ENCODE measurements at places on chromosomes 3 and 15.
A peak's percentile ranks its signal among the peaks of the same experiment; 100 is the strongest.

- H3K27ac ChIP-seq, result no peak overlapping the region
- no peak overlapping the region for H3K4me3 ChIP-seq
- no peak for DNase-seq
Observed at GRCh38 chr15:65401611-65402240, 21.0 kb downstream of the IGDCC4 start.

GRCh38 chr15:74845208-74845568, 2.2 kb upstream of the ULK3 start:
- H3K27ac ChIP-seq, result peak overlapping the region; percentile 92
- peak; percentile 60 for DNase-seq
- no peaks in the 10 kb centered on the region for H3K27me3 ChIP-seq
- peaks cover 51% of the 10 kb centered on the region for H3K36me3 ChIP-seq
- peak overlapping the region; percentile 18 for H3K4me3 ChIP-seq
- peaks cover 38% of the 10 kb centered on the region for H3K4me1 ChIP-seq

GRCh38 chr3:17982211-17982880, 239.9 kb upstream of the TBC1D5 start:
- no peak overlapping the region for H3K27ac ChIP-seq
- no peak for DNase-seq
- H3K4me3 ChIP-seq, result no peak overlapping the region
- H3K36me3 ChIP-seq, result no peaks in the 10 kb centered on the region

DNA sequence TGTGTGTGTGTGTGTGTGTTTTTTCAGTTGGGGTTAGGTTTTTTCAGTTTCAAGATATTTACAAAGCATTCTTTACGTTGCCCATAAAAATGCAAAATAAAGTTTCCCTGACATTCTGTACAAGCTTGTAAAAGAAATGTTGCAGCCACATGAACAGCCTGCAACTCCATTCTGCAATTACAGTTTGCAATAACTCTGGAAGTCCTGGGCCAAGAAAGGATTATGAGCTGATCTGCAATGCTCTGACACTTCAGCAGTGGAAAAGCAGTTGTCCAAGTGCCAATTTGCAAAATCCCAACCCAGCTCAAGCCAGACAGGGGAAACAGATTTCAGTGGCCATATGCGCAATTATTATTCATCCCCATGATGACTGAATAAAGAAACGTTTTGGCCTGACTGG, 322.1 kb downstream of the MEX3B start:
- H3K27ac ChIP-seq, result no peak overlapping the region
- no peaks in the 10 kb centered on the region for H3K27me3 ChIP-seq
- H3K4me3 ChIP-seq, result no peak overlapping the region
- DNase-seq, result no peak
- H3K4me1 ChIP-seq, result no peaks in the 10 kb centered on the region
- no peaks in the 10 kb centered on the region for H3K36me3 ChIP-seq

GRCh38 chr15:68205954-68206539, 915 bp upstream of the CALML4 start:
- peak overlapping the region; percentile 62 for H3K27ac ChIP-seq
- H3K4me3 ChIP-seq, result peak overlapping the region; percentile 56
- no peaks in the 10 kb centered on the region for H3K27me3 ChIP-seq

GRCh38 chr3:57518276-57518915, 25.7 kb downstream of the DNAH12 start:
- peaks cover 18% of the 10 kb centered on the region for H3K27me3 ChIP-seq
- no peak for DNase-seq
- no peaks in the 10 kb centered on the region for H3K4me1 ChIP-seq
- no peaks in the 10 kb centered on the region for H3K36me3 ChIP-seq
- no peak overlapping the region for H3K27ac ChIP-seq

GRCh38 chr15:39456582-39457330, 124.1 kb upstream of the THBS1 start:
- H3K27me3 ChIP-seq, result peaks cover 10% of the 10 kb centered on the region
- peaks cover 4% of the 10 kb centered on the region for H3K4me1 ChIP-seq
- H3K27ac ChIP-seq, result no peak overlapping the region
- H3K36me3 ChIP-seq, result no peaks in the 10 kb centered on the region
- no peak overlapping the region for H3K4me3 ChIP-seq
- DNase-seq, result no peak

GRCh38 chr3:125462722-125463299, 57.2 kb downstream of the SNX4 start:
- H3K36me3 ChIP-seq, result peaks cover 42% of the 10 kb centered on the region
- H3K4me1 ChIP-seq, result no peaks in the 10 kb centered on the region
- H3K27me3 ChIP-seq, result no peaks in the 10 kb centered on the region
- no peak overlapping the region for H3K4me3 ChIP-seq
- no peak for DNase-seq

DNA sequence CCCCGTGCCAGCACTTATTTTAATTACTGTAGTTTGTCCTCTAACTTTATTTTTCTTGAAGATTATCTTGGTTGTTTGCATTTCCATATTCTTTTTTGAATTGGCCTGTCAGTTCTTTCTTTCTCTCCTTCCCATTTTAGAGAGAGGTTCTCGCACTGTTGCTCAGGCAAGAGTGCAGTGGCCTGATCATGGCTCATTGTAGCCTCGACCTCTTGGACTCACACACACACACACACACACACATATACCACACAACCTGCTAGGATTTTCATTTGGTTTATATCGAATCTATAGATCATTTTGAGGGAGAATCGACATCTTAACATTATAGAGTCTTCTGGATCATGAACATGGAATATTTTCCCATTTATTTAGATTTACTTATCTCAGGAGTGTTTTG, 8.7 kb downstream of the FEM1B start:
- peaks cover 45% of the 10 kb centered on the region for H3K4me1 ChIP-seq
- DNase-seq, result no peak
- H3K4me3 ChIP-seq, result no peak overlapping the region
- peak overlapping the region; percentile 29 for H3K27ac ChIP-seq

- no peaks in the 10 kb centered on the region for H3K4me1 ChIP-seq
- no peak for DNase-seq
- no peak overlapping the region for H3K4me3 ChIP-seq
- H3K36me3 ChIP-seq, result no peaks in the 10 kb centered on the region
Observed at GRCh38 chr3:102447272-102447671, 12.5 kb downstream of the ZPLD1 start.

DNA sequence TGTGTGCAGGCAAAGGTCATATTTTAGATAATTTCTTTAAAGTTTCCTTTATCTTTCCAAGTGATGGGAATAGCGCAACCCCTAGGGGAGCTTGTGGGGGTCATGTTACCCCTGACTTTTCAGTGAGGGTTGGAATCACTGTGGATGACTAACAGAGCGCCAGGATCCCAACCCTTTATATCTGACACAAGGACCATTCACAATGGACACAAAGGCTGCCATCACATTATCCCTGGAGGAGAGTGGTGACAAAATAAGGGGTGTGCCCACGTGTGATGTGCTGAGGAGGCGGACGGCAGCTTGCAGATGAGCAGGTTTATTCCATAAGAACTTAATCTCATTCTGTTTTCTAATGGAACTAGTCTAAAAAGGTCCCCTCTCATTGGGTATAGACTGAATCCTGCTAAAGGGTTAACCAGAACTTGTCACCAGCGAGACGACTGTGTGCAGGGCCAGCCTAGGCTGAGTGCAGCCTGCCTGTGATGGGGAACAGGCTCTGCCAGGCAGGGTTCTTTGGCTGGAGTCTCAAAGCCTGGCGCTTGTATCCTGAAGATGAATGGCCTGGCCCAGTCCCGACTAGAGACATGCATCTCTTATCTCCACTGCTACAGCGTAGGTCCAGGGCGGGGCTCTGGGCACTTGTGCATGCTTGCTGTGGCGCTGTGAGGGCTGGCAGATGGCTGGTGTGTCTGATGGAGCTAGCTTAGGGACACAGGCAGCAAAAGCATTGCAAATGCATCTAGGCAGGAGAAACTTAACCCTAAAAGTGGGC, 50.2 kb downstream of the CHDH start:
- H3K27ac ChIP-seq, result no peak overlapping the region
- peaks cover 17% of the 10 kb centered on the region for H3K27me3 ChIP-seq
- H3K4me3 ChIP-seq, result no peak overlapping the region
- no peaks in the 10 kb centered on the region for H3K4me1 ChIP-seq
- no peak for DNase-seq
- H3K36me3 ChIP-seq, result no peaks in the 10 kb centered on the region

- no peaks in the 10 kb centered on the region for H3K36me3 ChIP-seq
- DNase-seq, result no peak
- no peak overlapping the region for H3K27ac ChIP-seq
- peaks cover 31% of the 10 kb centered on the region for H3K27me3 ChIP-seq
- no peaks in the 10 kb centered on the region for H3K4me1 ChIP-seq
Observed at GRCh38 chr3:118970819-118971218, 63.8 kb downstream of the IGSF11 start.

GRCh38 chr15:31077181-31077580, 24.3 kb downstream of the TRPM1 start:
- no peaks in the 10 kb centered on the region for H3K4me1 ChIP-seq
- H3K27me3 ChIP-seq, result peaks cover 35% of the 10 kb centered on the region
- H3K27ac ChIP-seq, result no peak overlapping the region
- no peak overlapping the region for H3K4me3 ChIP-seq
- no peak for DNase-seq

GRCh38 chr3:80051602-80051962, 283.8 kb upstream of the ROBO1 start:
- H3K4me1 ChIP-seq, result no peaks in the 10 kb centered on the region
- no peak overlapping the region for H3K27ac ChIP-seq
- H3K36me3 ChIP-seq, result no peaks in the 10 kb centered on the region

DNA sequence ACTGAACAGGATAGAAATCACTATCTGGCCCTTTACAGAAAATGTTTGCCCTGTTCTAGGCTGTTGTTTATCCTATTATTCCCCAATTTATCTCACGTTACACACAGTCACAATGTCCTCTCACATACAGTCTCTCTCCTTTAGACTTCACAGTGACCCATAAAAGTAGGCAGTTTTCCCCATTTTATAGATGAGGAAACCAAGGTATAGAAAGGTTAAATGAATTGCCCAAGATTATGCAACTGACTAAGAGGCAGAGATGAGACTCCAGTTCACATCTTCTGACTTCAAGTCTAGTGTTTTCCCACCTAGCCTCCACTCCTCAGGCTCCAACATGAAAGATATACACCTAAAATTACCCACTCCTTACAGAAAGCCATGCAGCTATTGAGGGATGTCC, 99.3 kb upstream of the PLCL2 start:
- H3K36me3 ChIP-seq, result no peaks in the 10 kb centered on the region
- no peak overlapping the region for H3K4me3 ChIP-seq
- no peak for DNase-seq
- H3K4me1 ChIP-seq, result peaks cover 4% of the 10 kb centered on the region

- H3K27me3 ChIP-seq, result no peaks in the 10 kb centered on the region
- DNase-seq, result no peak
- H3K4me3 ChIP-seq, result no peak overlapping the region
Observed at GRCh38 chr3:4320096-4320911, 17.1 kb downstream of the SETMAR start.

DNA sequence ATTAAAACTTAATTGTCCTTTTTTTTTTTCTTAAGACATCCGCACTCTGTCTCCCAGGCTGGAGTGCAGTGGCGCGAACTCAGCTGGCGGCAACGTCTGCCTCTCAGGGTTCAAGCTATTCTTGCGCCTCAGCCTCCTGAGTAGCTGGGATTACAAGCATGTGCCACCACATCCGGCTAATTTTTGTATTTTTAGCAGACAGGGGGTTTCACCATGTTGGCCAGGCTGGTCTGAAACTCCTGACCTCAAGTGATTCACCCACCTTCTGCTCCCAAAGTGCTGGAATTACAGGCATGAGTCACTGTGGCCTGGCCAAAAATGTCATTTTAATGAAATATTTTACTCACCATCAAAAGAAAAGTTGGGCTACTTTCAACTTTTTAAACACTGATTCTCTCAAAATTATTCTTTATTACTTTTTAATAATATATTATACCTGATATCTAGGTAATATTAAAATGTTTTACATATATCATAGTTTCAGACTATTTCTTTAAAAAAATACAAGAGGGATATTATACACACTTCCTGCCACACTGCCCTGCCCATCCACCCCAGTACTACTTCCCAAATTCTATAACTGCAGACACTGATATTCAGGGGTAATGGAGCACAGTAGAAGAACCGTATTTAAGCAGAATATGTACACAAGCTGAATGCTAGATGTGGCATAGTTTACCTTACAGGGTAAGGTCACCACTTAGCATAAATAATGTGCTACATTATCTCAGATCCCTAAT, 723.9 kb upstream of the ZNF385D start:
- no peaks in the 10 kb centered on the region for H3K27me3 ChIP-seq
- no peak for DNase-seq
- no peaks in the 10 kb centered on the region for H3K36me3 ChIP-seq

- peak overlapping the region; percentile 51 for H3K4me3 ChIP-seq
- peak overlapping the region; percentile 86 for H3K27ac ChIP-seq
- H3K27me3 ChIP-seq, result no peaks in the 10 kb centered on the region
Observed at GRCh38 chr3:106206613-106207012, 337.8 kb upstream of the CBLB start.

GRCh38 chr3:194984066-194984465, 286.9 kb downstream of the XXYLT1 start:
- no peak for DNase-seq
- no peak overlapping the region for H3K27ac ChIP-seq

- no peak overlapping the region for H3K4me3 ChIP-seq
- H3K27ac ChIP-seq, result no peak overlapping the region
- H3K4me1 ChIP-seq, result no peaks in the 10 kb centered on the region
- H3K27me3 ChIP-seq, result no peaks in the 10 kb centered on the region
Observed at GRCh38 chr3:930866-931265, 162.0 kb upstream of the CNTN6 start.
